ENCODE measurements at places on chromosomes 6 and 20.

- H3K4me3 ChIP-seq, result no peak overlapping the region
- peaks cover 28% of the 10 kb centered on the region for H3K27me3 ChIP-seq
- H3K36me3 ChIP-seq, result no peaks in the 10 kb centered on the region
- no peaks in the 10 kb centered on the region for H3K4me1 ChIP-seq
Observed at GRCh38 chr6:70379473-70380013, 33.8 kb upstream of the FAM135A start.

DNA sequence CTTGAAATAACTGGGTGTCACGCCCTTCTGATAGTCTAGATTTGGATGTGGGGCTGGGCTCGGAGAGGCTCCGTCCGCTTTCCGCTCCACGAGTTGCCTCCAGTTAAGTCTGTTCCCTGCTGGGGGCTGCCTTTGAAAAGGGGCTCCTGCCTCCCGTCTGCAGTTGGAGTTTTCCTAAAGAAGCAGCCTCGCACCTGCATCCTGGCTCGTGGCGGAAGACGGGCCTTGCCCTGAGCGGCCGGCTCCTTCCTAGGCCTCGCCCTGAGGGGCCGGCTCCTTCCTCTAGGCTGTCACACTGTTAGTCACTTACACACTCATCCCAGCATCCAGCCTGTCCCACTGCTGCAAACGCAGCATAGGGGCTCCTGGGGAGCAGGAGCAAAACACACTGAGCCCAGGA is 74.4 kb downstream of the SMOC2 start:
- H3K27me3 ChIP-seq, result peaks cover 29% of the 10 kb centered on the region
- H3K4me3 ChIP-seq, result no peak overlapping the region
- no peaks in the 10 kb centered on the region for H3K4me1 ChIP-seq

- H3K36me3 ChIP-seq, result no peaks in the 10 kb centered on the region
- DNase-seq, result no peak
- no peak overlapping the region for H3K4me3 ChIP-seq
- peaks cover 9% of the 10 kb centered on the region for H3K27me3 ChIP-seq
Observed at GRCh38 chr6:169949511-169950097, 198.2 kb downstream of the ERMARD start.

- H3K27me3 ChIP-seq, result peaks cover 7% of the 10 kb centered on the region
- H3K4me1 ChIP-seq, result no peaks in the 10 kb centered on the region
- DNase-seq, result no peak
- no peaks in the 10 kb centered on the region for H3K36me3 ChIP-seq
Observed at GRCh38 chr20:39654171-39654570, 692.0 kb downstream of the DHX35 start.

DNA sequence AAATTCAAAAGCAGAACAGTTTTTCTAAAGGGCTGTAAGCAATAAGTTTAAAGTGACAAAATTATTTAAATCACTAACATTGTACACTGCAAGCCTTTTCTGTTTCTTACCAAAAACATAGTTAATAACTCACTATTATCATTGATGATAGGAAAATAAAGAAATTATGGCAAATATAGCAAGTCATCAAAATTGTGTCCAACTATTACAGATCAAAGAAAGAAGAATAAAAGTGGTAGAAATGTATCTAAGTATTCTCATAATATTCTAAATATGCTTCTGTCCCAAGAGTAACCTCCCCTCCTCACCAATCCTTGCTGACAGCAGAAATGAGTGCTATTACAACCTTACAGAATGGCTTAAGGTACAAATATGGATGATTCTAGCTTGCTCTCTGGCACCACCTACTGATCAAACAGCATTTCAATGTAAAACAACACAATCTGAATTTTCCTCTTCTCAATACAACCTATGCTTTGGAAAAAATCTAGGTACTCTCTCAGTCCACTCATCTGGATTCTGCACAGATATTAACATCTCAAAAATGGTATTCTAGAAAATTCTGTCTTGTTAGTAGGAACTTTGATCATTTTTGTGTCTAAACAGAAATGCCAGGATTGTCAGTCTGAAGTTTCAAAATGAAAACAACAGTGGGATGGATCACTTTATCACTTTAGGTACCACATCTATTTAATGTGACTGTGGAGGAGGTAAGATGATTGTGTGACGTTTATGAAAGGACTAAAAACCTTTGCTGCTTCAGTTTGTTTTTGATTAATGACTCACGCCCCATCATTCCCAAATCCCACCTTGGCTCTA is 40.9 kb downstream of the ZFP64 start:
- H3K4me1 ChIP-seq, result peaks cover 7% of the 10 kb centered on the region
- H3K4me3 ChIP-seq, result no peak overlapping the region
- DNase-seq, result peak; percentile 9
- H3K27me3 ChIP-seq, result no peaks in the 10 kb centered on the region
- H3K27ac ChIP-seq, result peak overlapping the region; percentile 6
